Activated CD8-positive, alpha-beta memory T cell treated with anti-CD3 and anti-CD28 coated beads for 1 hour (primary cell): ENCODE measurements at places on chromosomes 3 and 15.

DNA sequence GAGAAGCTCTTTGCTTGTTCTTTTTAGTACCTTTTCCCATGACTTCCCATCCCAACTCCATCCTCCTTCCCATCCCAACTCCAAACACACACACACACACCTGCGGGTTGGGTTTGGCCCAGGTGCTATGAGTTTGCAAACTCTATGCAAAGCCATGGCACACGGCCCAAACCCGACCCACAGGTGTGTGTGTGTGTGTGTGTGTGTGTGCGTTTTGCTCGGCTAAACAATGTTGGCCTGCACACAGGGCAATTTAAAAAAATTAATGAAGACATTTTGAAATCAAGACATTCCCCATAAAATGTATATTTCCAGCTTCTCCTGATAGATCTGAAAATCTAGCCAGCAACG lies 103.7 kb upstream of the TLE3 start:
- DNase-seq: no peak

DNA sequence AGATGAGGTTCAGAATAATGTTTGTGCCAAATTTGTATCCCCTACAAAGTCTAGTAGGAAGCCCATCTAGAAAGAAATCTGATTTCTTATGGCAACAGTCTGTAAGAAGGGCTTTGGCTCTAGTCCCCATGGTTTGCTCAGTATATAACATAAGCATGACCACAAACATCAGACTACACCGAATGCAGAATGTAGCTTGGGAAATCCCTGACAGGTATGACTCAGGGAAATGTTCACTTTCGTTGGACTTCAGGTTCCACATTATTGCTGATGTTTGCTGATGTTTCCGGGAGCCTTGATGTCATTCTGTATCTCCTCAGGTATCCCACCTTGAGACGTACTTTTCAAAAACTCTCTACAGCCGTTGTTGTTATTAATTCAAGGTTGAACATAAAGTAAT lies 304.4 kb upstream of the TGFBR2 start:
- no peak for DNase-seq

- DNase-seq: no peak
These were observed 130.0 kb upstream of the SLC2A2 start for GRCh38 chr3:171156401-171157010.

DNA sequence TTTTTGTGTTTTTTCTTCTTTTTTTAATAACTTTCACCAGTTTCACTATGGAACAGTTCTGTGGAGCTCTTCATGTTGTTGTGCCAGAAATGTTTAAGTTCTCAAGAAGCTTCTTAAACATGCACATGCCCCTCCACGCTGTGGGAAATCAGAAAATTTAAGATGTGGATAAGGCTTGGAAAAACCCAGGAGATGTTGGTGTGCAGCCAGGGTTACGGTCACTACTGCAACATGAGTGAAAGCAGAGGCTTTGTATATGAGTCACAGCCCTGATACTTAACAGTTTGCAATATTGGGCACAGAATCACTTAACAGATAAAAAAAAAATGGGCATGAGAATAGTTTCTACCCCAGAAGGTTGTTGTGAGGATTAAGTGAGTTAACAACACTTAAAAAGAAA lies 399.9 kb downstream of the LRTM1 start:
- DNase-seq: no peak

- no peak for DNase-seq
These were observed 8.4 kb downstream of the VWA5B2 start for GRCh38 chr3:184237807-184238206.

DNA sequence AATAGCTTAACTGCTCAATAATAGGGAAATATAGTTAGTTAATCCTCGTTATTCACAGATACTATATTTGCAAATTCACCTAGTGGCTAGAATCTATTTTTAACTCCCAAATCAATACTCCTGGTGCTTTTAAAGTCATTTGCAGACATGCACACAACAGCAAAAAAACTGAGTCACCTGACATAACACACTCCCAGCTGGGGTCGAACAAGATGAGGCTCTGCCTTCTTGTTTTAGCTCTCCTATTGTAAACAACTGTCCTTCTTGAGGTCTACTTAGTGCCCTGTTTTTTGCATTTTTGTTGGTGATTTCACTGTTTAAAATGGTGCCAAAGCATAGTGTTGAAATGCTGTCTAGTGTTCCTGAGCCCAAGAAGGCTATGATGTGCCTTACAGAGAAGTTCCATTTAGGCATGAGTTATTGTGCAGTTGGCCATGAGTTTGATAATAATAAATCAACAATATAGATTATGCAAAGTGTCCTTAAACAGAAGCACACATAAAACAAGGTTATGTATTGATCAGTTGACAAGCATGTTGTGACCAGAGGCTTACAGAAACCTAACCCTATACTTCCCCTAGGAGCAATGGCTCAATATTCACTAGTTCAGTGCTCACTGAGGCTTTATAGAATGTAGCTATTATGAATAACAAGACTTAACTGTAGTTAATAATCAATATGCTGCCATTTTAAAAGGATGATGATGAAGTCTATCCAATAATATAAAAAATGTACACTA lies 18.6 kb downstream of the MAP3K13 start:
- no peak for DNase-seq

GRCh38 chr15:70583006-70583405 lies 180.4 kb downstream of the UACA start:
- DNase-seq: no peak

DNA sequence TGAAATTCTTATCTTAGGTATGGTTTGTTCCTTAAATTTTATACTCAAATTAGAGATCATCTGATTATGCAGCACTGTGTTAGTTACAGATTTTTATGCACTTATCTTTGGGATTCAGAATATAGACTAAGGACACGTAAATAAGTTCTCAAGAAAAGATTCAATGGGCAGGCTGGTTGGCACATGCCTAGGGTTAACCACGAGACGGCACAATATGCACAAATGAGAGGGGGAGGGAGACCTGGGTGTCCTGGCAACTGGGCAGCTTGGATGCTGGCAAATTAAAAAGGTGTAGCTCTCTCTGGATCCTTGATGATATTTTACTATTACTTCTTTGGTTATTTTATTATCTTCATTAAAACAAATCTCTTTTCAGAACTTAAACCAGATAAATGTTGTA lies 672 bp downstream of the AADAC start:
- DNase-seq: no peak

GRCh38 chr3:169879013-169879557 lies 9.3 kb upstream of the LRRC31 start:
- no peak for DNase-seq

DNA sequence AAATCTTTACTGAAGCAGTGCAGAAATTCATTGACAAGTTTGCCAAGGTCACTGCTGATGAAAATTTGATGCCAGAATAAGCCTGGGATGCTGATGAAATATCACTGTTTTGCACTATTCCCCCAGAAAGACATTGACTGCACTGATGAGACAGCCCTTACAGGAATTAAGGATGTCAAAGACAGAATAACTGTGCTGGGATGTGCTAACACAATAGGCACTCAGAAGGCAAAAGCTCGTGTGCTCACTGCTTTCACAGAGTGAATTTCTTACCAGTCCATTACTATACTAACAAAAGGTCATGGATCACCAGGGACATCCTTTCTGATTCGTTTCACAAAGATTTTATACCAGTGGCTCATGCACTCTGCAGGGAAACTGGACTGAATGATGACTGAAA lies 69.4 kb downstream of the MCF2L2 start:
- no peak for DNase-seq

DNA sequence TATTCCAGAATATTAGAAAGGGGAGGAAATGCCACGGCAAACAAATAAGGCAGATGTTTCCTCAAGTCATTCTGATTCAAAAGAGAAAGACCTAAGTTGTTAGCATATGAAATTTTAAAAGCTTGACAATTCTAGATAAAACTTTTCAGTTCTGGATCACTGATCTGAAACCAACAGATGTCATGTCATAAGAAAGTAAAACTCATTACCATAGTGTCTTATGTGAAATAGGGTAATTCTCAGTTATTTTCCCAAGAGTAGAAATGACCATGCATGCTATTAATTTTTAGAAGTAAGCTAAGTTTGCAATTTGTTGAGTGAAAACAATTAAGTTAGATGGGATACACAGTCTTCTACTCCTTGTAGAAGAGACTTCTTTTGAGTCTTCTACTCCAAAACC lies 630.3 kb downstream of the NAALADL2 start:
- no peak for DNase-seq

DNA sequence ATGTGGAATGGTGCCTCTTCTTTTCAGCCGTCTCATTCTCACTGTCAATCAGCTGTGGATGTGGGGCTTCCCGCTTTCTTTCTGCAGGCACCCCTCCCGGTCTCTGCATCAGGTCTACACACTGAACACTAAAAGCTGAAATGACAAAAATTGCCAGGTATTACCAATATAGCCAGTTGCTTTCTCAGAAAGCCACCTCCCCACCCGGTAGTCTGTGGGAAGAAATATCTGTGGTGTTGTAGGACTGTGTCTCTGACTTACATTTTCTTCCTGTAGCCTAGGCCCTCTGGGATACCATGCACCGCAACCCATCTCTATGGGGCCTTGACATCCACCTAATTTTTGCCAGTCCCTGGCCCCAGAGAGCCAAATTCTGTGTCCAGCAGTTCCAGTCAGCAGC lies 19.2 kb upstream of the EPHB1 start:
- DNase-seq: no peak

GRCh38 chr15:100318880-100319279 lies 22.9 kb downstream of the ADAMTS17 start:
- no peak for DNase-seq

GRCh38 chr15:48866141-48866563 lies 11.8 kb upstream of the EID1 start:
- no peak for DNase-seq

DNA sequence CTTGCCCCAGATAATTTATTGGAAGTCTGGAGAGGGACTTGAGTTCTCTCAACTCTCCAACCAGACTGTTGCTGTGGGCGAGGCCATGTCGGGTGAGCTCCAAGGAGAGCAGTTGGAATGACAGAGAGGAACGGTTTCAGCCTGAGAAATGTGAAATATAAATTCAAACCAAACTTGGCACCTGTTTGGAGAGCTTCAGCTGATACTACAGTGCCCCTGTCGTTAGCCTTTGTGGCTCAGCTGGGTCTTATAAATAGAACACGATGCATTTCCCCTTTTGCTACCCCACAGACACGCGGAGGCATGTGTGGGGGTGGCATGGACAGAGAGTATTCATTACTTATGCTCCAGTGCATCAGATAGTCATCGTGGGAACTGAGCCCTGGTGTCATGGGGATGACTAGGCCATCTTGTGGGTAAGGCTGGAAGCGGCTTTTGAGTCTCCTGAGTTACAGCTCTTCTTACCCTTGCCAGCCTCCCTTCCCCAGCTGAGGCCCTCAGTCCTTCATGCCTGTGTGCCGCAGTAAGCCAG lies 15.6 kb downstream of the SMAD3 start:
- no peak for DNase-seq

- no peak for DNase-seq
These were observed 850.3 kb downstream of the ROBO1 start for GRCh38 chr3:78917536-78917935.

GRCh38 chr15:79868554-79868953 lies 28.3 kb downstream of the MTHFS start:
- no peak for DNase-seq

DNA sequence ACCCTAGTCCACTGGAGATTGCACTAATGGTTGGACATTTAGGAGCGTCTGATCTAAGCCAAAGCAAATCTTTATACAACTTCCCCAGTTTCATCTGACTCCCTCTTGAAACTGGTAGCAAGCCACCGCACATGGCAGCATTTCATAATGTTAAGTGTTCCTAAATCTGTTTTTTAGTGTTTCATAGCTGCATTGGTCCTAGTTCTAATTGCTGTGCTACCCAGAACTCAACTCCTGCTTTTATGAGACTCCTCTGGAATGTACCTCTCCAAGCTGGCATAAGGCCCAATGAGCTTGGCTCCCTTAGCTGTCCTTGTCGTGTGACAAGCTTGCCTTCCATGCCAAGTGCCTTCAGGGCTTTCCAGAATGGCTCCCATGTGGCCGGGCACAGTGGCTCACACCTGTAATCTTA lies 65.3 kb upstream of the FLNB start:
- DNase-seq: no peak

- no peak for DNase-seq
These were observed 47.4 kb upstream of the WNT7A start for GRCh38 chr3:13927295-13927694.

DNA sequence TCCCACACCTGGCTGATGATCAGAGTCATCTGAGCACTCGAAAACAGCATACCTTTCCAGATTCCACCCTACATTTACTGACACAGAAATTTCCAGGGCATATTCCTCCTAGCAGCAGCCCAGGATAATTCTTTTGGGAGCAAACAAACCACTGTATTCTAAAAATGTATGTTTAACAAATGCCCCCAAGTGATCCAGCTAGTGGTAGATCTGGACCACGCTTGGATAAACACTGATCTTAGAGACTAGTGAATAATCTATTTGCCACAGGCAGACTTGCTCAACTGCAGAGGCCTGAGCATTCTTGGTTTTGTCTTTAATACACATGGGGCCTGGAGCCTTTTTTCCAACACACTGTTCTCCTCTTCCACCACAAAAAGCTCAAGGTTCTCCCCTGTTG lies 89.6 kb downstream of the TM4SF4 start:
- DNase-seq: no peak

- DNase-seq: no peak
These were observed 97.7 kb upstream of the P2RY1 start for GRCh38 chr3:152737021-152737908.

DNA sequence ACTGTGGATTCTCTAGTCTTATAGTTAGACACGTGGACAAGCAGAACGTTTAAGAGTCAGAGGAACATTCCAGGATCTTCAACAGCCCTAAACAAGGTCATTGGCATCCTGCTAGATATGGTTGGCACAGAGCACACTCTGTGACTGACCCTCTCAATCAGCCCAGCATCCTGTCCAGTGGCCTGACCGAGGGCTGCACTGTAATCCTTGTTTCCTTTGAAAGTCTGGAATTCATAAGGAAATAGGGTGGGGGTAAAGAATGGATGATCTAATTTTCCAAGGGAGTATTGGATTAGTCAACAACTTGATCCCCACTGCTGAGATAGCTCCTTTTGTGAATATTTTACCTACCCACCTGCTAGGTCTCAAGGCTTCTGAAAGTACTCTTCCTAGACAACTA lies 94.5 kb upstream of the DLG1 start:
- DNase-seq: no peak

DNA sequence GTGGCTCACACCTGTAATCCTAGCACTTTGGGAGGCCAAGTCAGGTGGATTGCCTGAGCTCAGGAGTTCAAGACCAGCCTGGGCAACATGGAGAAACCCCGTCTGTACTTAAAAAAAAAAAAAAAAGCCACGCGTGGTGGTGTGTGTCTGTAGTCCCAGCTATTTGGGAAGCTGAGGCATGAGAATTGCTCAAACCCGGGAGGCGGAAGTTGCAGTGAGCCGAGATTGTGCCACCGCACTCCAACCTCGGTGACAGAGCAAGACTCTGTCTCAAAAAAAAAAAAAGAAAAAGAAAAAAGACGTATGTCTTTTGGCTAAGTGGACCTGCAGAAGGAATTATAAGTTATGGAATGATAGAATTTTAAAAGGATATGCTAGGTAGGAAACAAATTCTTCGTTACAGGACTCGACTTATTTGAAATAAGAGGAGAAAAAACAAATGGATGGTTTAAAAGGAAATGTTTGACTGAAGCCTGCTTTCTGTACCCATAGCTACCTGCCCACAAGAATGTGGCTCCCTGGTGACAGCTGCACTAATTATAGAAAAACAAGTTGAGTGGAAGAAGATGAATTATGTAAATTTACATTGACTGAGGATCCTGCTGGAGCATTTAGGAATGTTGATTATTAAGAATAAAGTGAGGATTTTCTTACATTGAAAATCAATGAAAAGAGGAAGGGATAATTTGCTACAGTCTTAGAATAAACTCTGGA lies 36.0 kb upstream of the SKIL start:
- no peak for DNase-seq
